Spleen (tissue), 13 donors: ENCODE measurements at places on chromosomes 4 and X. TPM values are rescaled to one million over a fixed set of nuclear protein-coding genes. Genes with fewer than 3 reads are reported as not detected.

Gene MAGT1
- 43.5 TPM for total RNA-seq

GRCh38 chr4:183157215-183157614 is 58.2 kb downstream of the WWC2 start:
- no peak overlapping the region for H3K27ac ChIP-seq
- H3K4me1 ChIP-seq, result no peaks in the 10 kb centered on the region
- DNase-seq, result no peak
- H3K4me3 ChIP-seq, result no peak overlapping the region
- H3K27me3 ChIP-seq, result no peaks in the 10 kb centered on the region

GRCh38 chrX:116499780-116500179 is 37.0 kb upstream of the CT83 start:
- H3K27ac ChIP-seq, result no peak overlapping the region
- H3K4me3 ChIP-seq, result no peak overlapping the region
- no peaks in the 10 kb centered on the region for H3K36me3 ChIP-seq

GRCh38 chrX:50874876-50875275 is 35.7 kb upstream of the BMP15 start:
- no peak for DNase-seq
- H3K27ac ChIP-seq, result no peak overlapping the region
- no peaks in the 10 kb centered on the region for H3K4me1 ChIP-seq
- H3K36me3 ChIP-seq, result no peaks in the 10 kb centered on the region

GRCh38 chr4:184115399-184115798 is 102.3 kb downstream of the ENPP6 start:
- DNase-seq, result no peak
- H3K27ac ChIP-seq, result no peak overlapping the region
- no peak overlapping the region for H3K4me3 ChIP-seq
